ENCODE measurements at places on chromosomes 3 and 15. TPM values are rescaled to one million over a fixed set of nuclear protein-coding genes. Genes with fewer than 3 reads are reported as not detected.

- DNase-seq = no peak
Observed at GRCh38 chr15:90807074-90807785, 61.2 kb upstream of the FURIN start.

DNA sequence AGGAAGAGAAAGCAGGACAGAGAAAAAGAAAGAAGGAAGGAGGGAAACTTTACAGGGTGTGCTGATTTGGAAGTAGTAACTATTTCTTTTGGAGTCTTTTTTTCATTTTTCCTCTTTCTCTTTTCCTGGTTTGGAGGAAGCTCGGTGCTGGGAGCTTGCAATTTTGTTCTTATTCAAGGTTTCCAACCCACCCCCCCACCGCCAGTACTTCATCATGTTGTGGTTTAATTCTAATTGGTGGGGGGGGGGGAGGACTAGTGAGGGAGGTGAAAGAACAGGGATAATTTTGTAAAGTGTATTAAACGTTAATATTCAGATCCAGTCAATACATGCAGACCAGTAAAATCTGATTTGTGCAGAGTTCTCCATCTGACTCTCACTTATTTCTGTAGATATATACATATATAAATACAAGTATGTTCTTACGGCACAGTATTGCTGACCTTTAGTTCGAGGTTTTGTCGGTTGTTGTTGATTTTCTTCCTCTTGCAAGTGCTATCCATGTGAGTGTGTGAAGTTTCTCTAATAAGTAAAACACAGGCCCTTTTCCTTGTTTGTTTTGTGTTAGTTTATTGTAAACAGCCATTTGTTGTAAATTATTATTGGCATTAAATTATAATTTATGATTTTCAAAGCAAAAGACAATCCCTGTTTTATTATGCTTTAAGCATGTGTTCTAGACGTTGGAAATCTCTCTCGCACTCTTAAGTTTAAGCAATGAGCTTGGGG is 9.3 kb downstream of the NR2F2 start:
- no peak for DNase-seq

- no peak for DNase-seq
Observed at GRCh38 chr3:23966328-23966727, 21.2 kb downstream of the NR1D2 start.

ARRDC4 gene
- 13.6 TPM for total RNA-seq

TRPC1 gene
- 22.5 TPM for total RNA-seq

ZNF80 gene
- total RNA-seq = not detected

Measured in ureter (tissue), 1 donor.